Adrenal gland (tissue), 19 donors: ENCODE measurements at places on chromosomes 5 and 9.
A peak's percentile ranks its signal among the peaks of the same experiment; 100 is the strongest.

- no peaks in the 10 kb centered on the region for H3K4me1 ChIP-seq
- H3K4me3 ChIP-seq: no peak overlapping the region
- no peaks in the 10 kb centered on the region for H3K27me3 ChIP-seq
- H3K36me3 ChIP-seq: no peaks in the 10 kb centered on the region
- no peak overlapping the region for H3K27ac ChIP-seq
These were observed 101.9 kb upstream of the PRDM9 start for GRCh38 chr5:23405316-23406068.

DNA sequence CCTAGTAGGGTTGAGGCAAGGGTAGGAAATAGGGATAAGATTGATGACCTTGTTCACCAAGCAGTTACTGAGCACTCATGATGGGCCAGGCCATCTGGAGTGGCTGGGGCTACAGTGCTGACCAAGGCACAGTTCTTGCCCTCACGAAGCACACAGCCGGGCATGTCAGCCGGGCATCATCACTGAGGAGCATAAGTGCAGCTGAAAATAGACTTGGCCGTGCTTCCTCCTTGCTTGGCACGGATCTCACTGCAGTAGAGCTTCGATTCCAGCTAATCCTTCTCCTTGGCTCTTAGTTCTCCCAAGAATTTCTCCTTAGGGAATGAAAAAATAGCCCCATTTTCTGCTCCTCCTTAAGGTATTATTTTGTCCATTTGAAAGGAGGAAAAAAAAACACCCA lies 116.6 kb downstream of the NMUR2 start:
- no peaks in the 10 kb centered on the region for H3K27me3 ChIP-seq
- DNase-seq: no peak
- H3K4me3 ChIP-seq: no peak overlapping the region
- no peak overlapping the region for H3K27ac ChIP-seq

- no peak overlapping the region for H3K4me3 ChIP-seq
- H3K27ac ChIP-seq: peak overlapping the region; percentile 46
- no peak for DNase-seq
- H3K4me1 ChIP-seq: peaks cover 11% of the 10 kb centered on the region
These were observed 98.7 kb downstream of the ZNF462 start for GRCh38 chr9:106961623-106962022.

DNA sequence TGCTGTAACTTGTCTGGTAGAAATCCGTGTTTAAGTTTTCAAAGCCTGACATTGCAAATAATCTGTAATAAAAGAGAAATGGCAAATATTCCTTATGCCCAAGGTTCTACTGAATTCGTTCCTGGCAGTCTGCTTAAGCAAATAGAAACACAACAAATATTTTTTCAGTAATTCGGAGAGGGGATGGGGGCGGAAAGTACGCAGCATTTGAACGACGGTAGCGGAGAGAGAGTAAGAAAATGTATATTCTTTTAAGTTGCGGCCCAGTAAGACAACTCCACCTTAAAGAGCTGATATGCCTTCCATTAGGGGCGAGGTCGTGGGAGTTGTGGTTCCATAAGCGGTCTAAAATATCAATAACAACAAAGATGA lies 569 bp downstream of the YIPF5 start:
- H3K4me1 ChIP-seq: peaks cover 6% of the 10 kb centered on the region
- no peak for DNase-seq
- H3K27me3 ChIP-seq: no peaks in the 10 kb centered on the region
- peak overlapping the region; percentile 92 for H3K4me3 ChIP-seq

- no peaks in the 10 kb centered on the region for H3K36me3 ChIP-seq
- H3K27me3 ChIP-seq: no peaks in the 10 kb centered on the region
- no peaks in the 10 kb centered on the region for H3K4me1 ChIP-seq
- peak; percentile 67 for DNase-seq
- no peak overlapping the region for H3K4me3 ChIP-seq
These were observed 154.1 kb upstream of the CD180 start for GRCh38 chr5:67350618-67351201.
